SK-N-MC (cell line): ENCODE measurements at places on chromosomes 6 and 20.

- DNase-seq, result no peak
These were observed 12.7 kb downstream of the LRRN4 start for GRCh38 chr20:6040958-6041807.

- DNase-seq, result no peak
These were observed 4.5 kb upstream of the SYS1 start for GRCh38 chr20:45358282-45359068.

DNA sequence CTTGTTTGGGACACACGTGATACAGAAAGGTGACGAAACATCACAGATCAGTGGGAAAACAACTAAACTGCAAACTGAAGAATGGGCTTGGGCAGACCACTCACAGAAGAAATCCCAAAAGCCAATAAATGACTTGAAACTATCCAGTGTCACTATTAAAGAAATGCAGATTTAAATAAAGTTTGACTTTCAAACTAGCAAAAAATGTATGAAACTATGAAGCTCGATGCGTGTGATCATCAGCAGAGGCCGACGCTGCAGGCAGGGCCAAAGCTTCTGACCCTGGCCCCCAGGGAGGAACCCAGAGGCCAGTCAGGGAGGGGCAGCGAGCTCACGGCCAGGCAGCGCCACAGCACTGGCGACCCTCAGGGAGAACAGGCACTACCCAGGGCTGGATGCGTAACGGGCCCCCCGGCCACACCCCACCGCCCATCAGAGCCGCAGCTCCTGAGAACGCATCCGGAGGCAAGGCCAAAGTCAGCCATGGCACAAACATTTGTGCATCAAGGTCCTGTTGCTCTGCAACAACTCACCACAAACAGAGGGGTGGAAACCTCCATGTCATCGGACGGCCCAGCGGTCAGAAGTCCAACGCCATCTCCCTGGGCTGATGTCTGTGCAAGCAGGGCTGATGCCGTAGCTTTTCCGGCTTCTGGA lies 94.1 kb downstream of the YTHDF1 start:
- DNase-seq, result no peak

GRCh38 chr6:117317261-117317660 lies 51.9 kb downstream of the VGLL2 start:
- DNase-seq, result no peak

DNA sequence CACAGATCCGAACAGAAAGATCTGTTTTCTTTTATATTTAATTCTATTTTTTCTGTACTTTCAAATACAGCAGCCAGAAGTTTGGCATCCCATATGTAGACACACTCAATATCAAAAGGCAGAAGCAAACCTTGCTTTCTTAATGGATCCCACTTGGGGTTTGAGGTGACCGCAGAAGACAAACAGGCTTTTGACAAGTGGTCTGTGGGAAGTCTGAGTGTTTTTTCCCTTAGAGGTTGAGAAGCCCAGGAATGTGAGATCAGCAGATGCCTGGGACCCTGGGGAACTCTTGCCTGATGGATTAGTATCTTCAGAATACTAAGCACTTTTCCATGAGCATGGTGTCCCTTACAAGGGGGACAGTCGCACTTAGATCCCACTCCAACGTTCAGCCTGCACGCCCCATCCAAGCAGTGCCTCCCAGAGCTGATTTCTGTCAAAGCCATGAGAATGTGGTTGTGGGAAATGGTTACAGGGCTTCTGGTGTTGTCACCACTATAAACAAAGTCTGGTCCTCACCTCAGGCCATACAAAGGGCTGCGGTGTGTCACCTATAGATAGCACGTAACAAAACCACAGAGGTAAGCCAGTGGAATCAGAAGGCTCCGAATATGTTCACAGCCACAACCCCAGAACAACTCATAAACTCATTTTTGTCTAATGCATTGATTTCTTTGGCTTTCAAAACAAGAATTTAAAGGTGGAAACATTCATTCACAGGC lies 12.7 kb downstream of the IL17F start:
- no peak for DNase-seq

- no peak for DNase-seq
These were observed 11.3 kb downstream of the RBM38 start for GRCh38 chr20:57402206-57403125.

DNA sequence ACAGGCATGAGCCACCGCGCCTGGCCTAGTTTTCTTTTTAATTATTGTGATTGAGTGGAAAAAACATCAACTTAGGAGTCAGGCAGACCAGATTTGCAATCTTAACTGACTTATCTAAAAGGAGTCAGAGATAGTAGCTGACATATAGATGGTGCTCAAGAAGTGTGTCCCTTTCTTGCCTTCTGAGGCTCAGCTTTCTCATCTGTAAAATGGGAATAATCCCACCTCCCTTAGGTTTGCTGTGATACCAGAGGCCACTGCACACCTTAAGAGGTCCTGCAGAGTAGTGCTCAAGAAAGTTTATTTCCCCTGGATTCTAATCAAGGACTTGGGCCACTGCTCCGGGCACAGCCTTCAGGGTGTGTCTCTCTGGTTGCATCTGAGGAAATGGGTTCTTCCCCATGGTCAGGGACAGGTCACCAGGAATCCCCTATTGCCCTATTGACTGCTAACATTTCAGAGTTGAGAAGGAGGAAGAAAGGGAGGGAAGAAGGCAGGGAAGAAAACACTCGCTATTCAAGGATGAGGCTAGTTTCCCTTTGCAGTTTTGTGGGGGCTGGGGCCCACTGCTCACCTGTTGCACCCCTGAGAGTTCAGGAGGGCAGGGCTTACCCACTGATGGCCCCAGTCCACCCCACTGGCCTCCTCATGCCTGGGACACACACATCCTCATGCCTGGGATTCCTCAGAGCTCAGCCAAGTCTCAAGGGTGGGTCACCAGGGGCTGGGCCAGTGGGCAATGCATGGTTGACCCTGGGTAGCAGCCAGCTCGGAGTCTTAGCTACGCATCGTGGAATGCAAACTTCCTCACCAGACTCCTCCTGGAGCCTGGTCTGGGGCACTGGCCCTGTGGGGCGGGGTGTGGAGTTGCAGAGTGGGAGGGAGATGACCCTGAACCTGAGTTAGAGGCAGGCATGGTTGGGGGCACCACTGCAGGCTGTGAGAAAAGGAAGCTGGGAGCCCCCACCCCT lies 21.2 kb downstream of the C6orf132 start:
- DNase-seq, result no peak

DNA sequence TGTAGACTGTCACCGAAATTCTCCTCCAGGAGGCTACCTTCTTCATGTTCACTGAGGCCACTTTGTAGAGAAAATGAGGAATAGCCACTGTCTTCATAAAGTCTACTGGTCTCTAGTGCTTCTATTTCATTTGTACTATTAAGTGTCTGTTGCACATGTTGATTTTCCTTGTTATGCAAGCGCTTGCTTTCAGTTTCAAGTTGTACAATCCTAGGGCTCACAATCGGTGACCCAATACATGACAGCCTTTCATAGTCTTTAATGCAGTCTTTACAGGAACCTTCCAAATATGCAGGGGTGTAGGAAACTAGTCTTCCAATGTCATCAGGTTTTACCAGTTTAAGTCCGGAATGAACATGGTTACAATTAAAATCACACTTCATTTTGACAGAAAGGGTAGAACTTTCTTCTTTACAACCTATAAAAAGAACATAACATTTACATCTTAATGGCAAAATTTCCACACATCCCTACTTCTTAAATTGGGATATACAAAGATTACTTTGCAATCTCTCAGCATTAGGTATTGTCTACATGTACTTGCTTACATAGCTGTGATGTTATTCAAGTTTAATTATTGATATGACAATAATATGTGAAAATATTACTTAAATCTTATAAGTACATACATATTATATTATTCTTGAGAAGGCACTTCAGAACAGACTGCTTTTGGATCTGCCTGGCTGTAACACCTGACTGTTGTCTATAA lies 7.5 kb downstream of the FBXO5 start:
- no peak for DNase-seq

GRCh38 chr20:63850689-63851547 lies 10.4 kb upstream of the ABHD16B start:
- DNase-seq, result no peak

GRCh38 chr20:50876816-50877215 lies 54.4 kb downstream of the ADNP start:
- DNase-seq, result no peak

GRCh38 chr6:43903739-43904290 lies 133.8 kb downstream of the VEGFA start:
- DNase-seq, result no peak

DNA sequence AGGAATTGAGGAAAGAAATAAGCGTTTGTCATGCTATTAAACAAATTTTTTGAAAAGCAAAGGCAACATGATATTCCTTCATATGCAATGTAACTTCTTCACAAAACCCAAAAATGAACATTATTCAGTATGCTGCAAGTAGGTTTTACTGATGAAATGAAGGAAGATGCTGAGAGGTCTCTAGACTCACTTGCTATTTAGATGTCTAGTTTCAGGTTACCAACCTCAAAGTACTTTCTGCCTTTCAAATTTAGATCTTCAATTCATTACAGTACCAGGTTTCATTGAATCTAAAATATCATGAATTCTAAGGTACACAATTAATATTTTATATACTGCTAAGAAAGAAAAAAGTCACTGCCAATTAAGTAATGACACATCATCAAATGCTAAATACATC lies 39.9 kb downstream of the MYO6 start:
- DNase-seq, result no peak

- DNase-seq, result no peak
These were observed 552.8 kb upstream of the CITED2 start for GRCh38 chr6:139927236-139927635.

DNA sequence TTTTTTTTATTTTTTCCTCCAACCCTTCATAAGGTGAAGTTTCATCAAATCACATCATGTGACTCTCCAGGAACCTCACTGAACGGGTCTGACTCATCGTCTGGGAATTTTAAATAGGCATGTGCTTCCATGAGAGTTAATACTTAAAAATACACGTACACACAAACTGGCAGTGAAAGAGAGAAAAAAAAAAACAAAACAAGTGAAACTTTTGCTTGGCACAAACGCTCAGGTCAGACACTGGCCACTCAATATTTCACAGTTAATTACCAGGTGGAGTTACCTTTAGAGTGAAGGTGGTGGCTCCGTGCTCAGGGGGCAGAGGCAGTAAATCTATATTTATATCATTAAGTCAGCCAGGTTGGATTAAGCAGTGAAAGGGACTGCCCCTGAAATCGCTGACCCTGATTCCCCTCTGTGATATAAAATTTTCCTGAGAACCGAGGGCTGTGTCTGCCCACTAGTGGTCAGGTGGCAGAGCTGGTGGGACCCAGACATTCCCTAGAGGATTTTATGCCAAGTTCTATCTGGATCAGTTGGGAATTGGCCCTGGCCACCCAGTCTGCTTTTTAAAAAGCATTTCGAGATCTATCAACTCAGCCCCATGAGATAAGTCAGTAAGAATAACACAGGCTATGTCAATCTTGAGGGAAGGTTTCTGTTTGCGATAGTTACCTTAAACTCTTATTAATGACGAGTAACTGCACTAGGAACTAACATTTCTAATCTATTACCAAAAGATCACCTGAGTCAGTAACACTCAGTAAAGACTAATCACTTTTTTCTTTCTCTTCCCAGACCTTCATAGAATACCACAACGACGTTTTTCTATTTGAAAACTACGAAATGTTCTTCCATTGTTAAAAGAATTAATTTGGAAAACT lies 259.1 kb downstream of the HDGFL1 start:
- peak; percentile 61 for DNase-seq

DNA sequence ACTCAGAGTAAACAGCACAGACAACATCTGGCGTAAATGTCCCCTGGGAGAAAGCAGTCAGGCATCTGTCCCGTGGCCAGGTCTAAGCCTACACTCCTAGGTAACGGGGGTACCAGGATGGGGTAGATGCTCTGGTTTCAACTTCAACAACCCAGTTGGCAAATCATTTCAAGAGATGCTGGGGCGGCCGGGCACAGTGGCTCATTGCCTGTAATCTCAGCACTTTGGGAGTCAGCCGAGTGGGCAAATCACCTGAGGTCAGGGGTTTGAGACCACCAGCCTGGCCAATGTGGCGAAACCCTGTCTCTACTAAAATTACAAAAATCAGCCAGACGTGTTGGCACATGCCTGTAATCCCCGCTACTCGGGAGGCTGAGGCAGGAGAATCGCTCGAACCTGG lies 12.3 kb downstream of the PREX1 start:
- no peak for DNase-seq
